Diencephalon (tissue), 1 donor: ENCODE measurements at places on chromosomes 5 and 9. TPM values are rescaled to one million over a fixed set of nuclear protein-coding genes. Genes with fewer than 3 reads are reported as not detected.

SLC44A1 gene
- total RNA-seq, result 44.5 TPM

PTGES gene
- 9.5 TPM for total RNA-seq

LRRC19 gene
- not detected for total RNA-seq

MUSK gene
- 3.2 TPM for total RNA-seq

KIAA1191 gene
- total RNA-seq, result 111 TPM

WDR38 gene
- total RNA-seq, result 2.1 TPM

REEP2 gene
- total RNA-seq, result 123 TPM

EQTN gene
- total RNA-seq, result 1.4 TPM

PPWD1 gene
- 53.5 TPM for total RNA-seq

ACOT12 gene
- 5.1 TPM for total RNA-seq

OTP gene
- 3.2 TPM for total RNA-seq

CCDC180 gene
- total RNA-seq, result 16.1 TPM

PCDHGA2 gene
- 8.5 TPM for total RNA-seq

CYLC2 gene
- not detected for total RNA-seq

DMRTA1 gene
- total RNA-seq, result 0.92 TPM

SNCAIP gene
- 48.2 TPM for total RNA-seq

CTNND2 gene
- 99.7 TPM for total RNA-seq
